ENCODE measurements at places on chromosomes 2 and 18.

DNA sequence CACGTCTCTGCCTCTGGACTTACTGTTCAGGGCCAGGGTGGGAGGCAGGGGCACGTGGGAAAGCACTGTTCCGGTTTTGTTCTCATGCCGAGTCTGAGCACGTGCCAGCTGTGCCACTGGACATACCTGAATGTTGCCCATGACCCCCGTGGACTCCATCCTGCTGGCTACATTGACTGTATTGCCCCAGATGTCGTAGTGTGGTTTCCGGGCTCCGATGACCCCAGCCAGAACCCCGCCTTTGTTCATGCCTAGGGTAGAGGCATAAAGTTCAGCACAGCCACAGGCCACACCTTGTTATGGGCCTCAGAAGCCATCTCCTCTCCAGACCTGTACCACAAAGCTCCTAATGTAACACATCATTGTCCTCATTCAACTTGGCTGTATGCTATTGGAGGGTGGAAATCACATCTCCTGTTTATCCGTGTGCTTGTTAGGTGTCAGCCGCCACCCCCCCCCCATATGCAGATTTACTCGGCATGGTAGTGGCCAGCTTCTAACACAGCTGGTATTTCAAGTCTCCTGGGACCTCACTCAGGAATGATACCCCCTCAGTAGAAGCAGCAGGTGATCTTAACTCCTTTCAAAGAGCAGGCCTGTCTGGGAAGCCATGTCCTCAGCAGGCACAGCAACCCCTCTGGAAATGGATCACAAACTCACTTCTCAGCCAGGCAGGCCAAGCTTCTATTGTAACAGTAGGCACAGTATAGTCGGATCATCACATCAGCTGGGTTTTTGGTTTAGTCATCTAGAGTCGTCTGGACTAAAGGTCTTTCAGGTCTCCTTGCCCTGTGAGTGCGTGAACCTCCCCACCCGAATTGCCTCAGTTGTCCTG is 27.6 kb downstream of the CENPO start:
- no peak for DNase-seq

- DNase-seq, result no peak
Measured at GRCh38 chr2:70922235-70923234, 13.2 kb upstream of the ATP6V1B1 start.

DNA sequence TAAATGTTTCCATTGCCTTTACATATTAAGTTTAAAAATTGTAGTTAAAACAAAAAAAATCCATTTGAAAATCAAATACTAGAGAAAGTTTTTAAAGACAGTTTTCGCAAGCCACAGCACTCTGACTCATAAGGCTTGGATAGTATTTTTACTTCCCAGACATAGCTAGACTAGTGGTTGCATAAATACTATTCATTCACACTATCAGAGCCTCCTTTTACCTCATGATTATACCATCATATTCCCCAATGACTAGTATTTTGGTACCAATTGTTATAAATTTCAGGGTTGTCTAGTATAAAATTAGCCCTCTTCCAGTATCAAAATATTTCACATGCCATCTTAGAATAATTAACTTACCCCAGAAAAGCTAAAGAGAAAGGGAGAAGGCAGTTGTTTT is 393.5 kb downstream of the ERBB4 start:
- DNase-seq, result no peak

- no peak for DNase-seq
Measured at GRCh38 chr2:49067971-49068370, 86.3 kb downstream of the FSHR start.

Measured in NCI-H2107 (cell line).